ENCODE measurements at places on chromosomes 3 and 15.

DNA sequence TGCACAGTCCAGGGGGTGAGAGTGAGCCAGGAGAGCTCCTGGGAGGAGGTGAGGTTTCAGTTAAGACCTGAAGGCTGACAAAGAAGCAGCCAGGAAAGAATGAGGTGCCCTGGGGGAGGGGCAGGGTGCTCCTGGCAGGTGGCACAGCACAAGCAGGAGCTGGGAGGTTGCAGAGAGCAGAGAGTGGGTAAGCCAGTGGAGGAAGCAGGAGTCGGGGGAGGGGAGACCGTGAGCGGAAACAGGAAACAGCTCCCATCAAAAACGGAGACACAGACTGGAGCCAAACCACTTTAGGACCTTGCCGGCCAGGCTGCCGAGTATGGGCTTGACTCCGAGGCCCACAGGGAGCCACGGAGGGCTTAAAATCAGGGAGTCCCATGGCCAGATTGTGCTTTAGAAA is 12.1 kb upstream of the FBLN2 start:
- no peak for DNase-seq

DNA sequence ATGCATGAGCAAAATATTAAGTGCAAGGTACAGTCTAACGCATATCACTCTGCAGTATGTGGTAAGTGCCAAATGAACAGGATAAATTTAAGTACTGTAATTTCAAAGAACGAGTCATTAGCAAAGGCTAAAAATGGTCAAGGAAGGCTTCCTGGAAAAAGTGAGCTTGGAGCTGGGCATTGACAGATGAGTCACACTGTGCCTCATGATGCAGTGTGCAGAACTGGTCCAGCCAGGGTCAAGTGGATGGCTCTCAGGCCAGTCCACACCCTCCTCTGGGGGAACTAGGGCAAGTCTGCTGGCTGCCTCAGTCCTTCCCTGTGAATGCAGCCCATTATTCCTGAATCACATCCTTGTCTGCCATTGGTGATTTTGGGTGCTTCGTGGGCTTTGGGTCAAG is 76.3 kb downstream of the CACNA1D start:
- no peak for DNase-seq

GRCh38 chr3:79886204-79886603 is 118.4 kb upstream of the ROBO1 start:
- DNase-seq: no peak

DNA sequence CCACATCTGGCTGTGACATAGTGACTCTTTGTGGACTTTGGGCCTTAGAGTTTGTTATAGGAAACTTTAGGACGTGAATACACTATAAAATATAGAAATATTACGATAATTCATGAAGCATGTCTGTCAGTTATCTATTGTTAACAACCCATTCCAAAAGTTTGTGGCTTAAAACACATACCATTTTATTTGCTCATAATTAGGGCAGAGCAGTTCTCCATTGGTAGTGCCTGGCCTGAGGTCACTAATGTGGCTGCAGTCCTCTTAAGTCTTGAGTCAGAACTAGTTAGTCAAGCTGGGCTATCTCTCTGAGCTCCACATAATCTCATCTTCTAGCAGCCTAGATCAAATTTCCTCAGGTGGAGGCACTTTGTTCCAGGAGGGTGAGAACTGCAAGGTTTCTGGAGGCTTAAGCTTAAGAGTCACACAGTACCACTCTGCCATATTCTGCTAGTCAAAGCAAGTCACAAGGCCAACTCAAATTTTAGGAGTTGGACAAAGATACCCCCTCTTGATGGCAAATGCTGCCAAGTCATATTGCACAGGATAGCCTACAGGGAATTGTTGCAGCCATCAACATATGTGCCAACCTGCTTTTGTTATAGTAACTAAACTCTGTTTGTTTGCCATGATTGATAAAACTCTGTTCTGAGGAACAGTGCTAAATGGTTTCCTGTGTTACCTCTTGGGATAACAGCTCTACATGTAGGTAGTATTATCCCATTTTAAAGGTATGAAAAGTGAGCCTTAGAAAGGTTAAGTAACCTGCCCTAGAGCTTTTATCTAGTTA is 8.7 kb downstream of the ATXN7 start:
- DNase-seq: no peak

GRCh38 chr3:62987721-62988120 is 112.5 kb upstream of the CADPS start:
- DNase-seq: no peak

- DNase-seq: no peak
Measured at GRCh38 chr15:58139989-58140522, 1.9 kb downstream of the AQP9 start.

DNA sequence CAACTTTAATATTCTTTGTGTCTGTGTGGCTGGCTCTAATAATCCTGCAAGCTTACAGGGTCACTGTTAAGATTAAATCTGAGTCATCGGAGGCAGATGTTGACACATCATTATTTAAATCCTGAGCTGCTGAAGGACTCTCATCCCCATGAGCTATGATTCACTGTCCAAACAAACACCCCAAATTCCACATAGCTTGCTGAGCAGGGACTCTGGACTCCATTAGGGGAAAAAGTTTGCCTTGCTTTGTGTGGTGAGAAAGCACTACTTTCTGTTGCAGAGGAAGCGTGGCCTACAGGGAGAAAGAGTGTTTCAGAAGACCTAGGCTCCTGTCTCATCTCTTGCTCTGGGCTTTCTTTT is 213.7 kb downstream of the PDCD6IP start:
- no peak for DNase-seq

- no peak for DNase-seq
Measured at GRCh38 chr15:32715276-32715675, 2.5 kb upstream of the GREM1 start.

GRCh38 chr15:91098451-91098850 is 1.6 kb upstream of the SV2B start:
- DNase-seq: no peak

DNA sequence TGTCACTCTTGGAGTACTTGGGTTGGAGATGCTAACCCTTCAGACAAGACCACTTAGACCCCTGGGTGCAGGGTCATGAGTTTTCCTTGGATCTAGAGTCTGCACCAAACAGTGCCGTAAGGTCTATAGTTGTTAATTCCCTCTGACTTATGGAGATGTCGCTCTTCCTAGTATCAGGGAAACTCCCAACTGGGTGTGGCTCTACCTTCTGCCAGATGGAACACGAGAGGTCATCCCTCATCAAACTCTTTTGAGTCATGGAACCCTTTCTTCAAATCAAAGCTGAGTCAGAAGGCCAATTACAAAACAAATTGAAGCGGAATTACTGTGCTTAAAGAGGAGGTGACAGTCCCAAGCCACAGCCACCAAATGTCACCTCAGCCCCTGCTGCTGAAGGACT is 514.9 kb upstream of the PROK2 start:
- no peak for DNase-seq

GRCh38 chr3:53103397-53104296 is 26.6 kb downstream of the RFT1 start:
- no peak for DNase-seq

- no peak for DNase-seq
Measured at GRCh38 chr15:40270246-40270995, 12.4 kb downstream of the ANKRD63 start.

DNA sequence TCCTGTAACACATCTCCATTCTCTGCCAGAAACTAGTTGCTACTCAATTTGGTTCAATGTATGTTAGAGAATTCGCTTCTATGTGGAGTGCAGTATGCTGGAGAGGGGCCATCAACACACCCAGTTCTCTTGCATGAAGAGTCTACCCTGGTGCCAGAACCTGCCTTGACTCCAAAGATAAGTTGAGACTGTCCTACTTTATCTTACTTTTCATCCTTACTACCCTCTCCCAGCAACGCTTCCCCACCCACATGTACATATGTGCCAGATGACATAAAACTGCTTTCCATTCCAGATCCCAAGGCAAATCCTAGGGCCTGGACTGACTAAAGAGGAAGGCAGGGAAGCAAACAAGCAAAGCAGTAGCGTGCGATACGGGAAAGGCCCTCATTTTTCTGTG is 442.6 kb upstream of the THRB start:
- DNase-seq: no peak

- no peak for DNase-seq
Measured at GRCh38 chr3:178386880-178387279, 149.4 kb upstream of the KCNMB2 start.
